Motor neuron (in vitro differentiated cells): ENCODE measurements at places on chromosomes 6 and 20.

- no peak for ATAC-seq
These were observed 1.1 kb downstream of the CDC25B start for GRCh38 chr20:3797226-3797545.

DNA sequence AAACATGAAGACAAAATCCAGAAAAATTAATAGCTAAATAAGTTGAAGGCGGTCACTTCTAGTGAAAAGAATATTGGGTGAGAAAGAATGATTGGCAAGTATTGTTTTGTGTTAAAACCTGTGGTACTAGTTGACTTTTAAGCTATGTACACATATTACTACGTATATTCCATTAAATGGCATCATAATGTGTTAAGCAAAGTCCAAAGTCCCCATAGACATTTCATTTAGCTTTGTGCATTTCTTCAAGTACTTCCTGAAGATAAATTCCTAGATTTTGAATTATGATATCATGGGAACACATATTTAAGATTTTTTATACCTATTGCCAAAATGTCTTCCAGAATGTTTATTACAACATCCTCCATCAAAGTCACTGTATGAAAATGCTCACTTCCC, 272.7 kb upstream of the IRAK1BP1 start:
- no peak for ATAC-seq

GRCh38 chr6:90537723-90538258, 49.1 kb downstream of the MAP3K7 start:
- ATAC-seq: no peak

GRCh38 chr20:60281295-60281694, 323.1 kb downstream of the CDH26 start:
- ATAC-seq: no peak

- no peak for ATAC-seq
These were observed 3.2 kb upstream of the RIPOR3 start for GRCh38 chr20:50694379-50695134.

DNA sequence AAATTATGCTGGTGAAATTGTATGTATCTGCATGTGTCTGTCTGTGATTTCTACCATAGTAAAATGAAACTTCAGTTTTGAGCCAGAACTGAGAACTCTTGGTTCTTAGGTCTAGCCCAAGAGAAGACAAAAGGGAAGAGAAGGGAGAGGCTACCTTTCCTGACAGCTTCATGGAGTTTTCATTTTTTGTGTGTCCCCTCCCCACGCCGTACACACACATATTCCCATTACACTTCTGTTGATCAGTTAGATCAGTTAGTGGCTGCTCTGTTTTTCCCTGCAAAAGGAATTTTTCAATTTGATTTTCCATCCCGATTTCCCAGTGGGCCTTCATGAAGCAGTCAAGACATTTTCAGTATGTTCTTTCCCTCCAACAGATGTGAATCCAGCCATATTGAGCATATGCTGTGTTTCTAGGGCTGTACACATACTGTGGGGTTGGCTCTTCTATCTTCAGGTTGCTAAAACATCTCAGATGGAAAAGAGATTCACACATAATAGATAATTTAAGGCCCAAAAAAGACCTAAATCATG, 52.5 kb downstream of the HIVEP1 start:
- ATAC-seq: no peak

DNA sequence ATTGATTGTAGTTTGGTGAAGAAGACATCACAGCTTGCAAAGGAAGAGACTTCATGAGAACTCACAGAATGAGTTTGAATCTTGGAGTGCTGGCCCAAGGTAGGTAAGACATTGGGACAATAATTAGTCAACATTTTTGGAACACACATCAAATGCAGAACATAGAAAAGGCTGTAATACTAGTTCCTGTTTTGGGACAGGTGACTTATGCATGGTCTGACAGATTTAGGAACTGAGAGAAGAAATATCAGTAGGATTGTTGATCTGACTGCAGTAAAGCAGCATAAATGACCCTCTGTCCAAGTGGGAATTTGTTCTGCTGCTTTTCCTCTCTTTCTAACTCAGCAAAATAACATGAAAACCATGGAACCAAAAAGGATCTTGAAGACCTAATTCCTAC, 102.3 kb upstream of the MAP3K7 start:
- ATAC-seq: no peak

DNA sequence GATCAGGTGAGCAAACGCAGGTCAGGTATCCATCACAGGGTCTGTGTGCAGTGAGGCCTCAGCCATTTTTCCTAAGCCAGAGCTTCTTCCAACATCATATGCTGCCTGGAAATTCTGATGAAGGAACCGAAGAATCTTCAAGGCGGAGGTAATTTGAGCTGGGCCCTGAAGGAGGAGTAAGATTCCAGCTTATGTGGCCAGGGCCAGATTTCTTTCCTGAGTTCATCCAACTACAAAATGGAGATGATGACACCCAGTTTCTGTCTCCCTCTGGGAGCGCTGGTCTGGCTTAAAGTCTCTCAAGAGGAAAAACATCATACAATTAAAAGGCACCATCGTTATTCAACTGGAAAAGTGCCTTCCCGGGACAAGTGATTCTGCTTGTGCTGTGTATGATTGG, 6.9 kb upstream of the MANBAL start:
- ATAC-seq: no peak

GRCh38 chr20:64256282-64256935, 861 bp downstream of the PCMTD2 start:
- no peak for ATAC-seq

GRCh38 chr6:37024656-37025337, 19.3 kb downstream of the FGD2 start:
- ATAC-seq: no peak

- ATAC-seq: no peak
These were observed 8.3 kb downstream of the OARD1 start for GRCh38 chr6:41063884-41064285.
